Muscle of arm (tissue), 14 donors: ENCODE measurements at places on chromosomes 4 and X. TPM values are rescaled to one million over a fixed set of nuclear protein-coding genes. Genes with fewer than 3 reads are reported as not detected.

DUSP21 gene
- not detected for polyA plus RNA-seq

HGFAC gene
- polyA plus RNA-seq = 1.1 TPM

S100G gene
- not detected for polyA plus RNA-seq

DNA sequence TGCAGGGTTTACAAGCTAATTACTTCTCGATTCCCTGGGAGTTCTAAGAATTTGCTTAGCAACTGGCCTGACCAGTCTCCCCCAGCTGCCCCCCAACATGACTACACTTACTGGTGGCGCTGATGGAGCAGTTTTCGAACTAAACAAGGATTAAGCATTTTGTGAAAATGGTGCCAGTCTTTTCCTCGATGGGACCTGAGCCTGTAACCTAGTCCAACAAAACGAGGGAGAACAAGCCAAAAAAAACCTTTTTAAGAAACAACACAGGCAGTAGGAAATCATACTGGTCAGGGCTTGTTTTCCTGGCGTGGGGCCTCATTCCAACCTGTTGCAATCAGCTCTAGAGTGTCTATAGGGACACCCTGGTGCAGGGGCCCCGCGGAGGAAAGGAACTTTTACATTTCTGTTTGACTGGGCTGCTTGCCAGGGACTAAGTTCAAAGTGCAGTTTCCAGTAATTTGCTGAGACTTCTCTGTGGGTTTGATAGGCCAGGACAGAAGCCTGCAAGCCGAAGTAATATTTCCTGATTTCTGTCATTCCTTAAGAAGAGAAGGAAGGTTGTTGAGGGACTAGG, 158.7 kb downstream of the SPRY1 start:
- DNase-seq = peak; percentile 86

- no peak for DNase-seq
Measured at GRCh38 chr4:150150629-150151062, 72.4 kb downstream of the DCLK2 start.

- DNase-seq = no peak
Measured at GRCh38 chr4:123709336-123709735, 312.7 kb downstream of the SPRY1 start.
